ENCODE measurements at places on chromosomes 1 and 21.

GRCh38 chr1:25148673-25149300 is 83.5 kb downstream of the SYF2 start:
- no peak for DNase-seq

DNA sequence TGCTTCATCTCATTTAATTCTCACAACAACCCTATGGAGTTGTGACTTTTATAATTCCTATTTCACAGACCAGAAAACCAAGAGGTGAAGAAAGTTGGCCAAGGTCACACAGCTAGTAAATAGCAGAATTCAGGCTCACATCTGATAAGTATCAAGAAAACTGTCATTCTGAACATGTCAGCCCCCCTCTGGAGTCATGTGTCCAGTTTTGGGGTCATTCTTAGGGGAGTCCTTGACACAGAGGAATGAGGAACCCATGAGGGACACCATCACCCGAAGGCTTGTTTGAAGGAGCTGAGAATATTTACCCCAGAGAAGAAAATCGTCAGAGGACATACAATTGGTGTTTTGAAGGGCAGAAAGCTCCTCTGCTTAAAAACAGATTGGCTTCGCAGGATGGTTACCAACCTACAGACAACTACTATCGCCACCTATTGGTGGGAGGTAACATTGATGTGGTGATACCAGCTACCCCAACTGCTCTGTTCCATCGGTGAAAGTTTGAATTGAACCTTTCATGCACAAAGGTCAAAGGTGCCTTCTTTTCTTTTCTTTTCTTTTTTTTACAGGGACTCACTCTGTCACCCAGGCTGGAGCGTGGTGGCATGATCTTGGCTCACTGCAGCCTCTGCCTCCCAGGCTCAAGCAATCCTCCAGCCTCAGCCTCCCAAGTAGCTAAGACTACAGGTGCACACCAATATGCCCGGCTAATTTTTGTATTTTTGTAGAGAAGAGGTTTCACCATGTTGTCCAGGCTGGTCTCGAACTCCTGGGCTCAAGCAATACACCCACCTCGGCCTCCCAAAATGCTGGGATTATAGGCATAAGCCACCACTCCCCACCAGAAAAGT is 31.3 kb downstream of the NCMAP start:
- peak; percentile 58 for DNase-seq

GRCh38 chr21:42439284-42440186 is 35.8 kb downstream of the UBASH3A start:
- no peak for DNase-seq

GRCh38 chr1:164617377-164618201 is 58.6 kb downstream of the PBX1 start:
- peak; percentile 47 for DNase-seq

- DNase-seq, result no peak
Measured at GRCh38 chr21:17789069-17789468, 30.1 kb downstream of the C21orf91 start.

- DNase-seq, result no peak
Measured at GRCh38 chr1:170261669-170262068, 115.9 kb downstream of the NTMT2 start.
